ENCODE measurements at places on chromosomes 7 and 10. TPM values are rescaled to one million over a fixed set of nuclear protein-coding genes. Genes with fewer than 3 reads are reported as not detected.

The ZPBP gene
- not detected for total RNA-seq

The NPFFR1 gene
- total RNA-seq: 0.59 TPM

The PRPS1L1 gene
- total RNA-seq: not detected

The HNRNPH3 gene
- total RNA-seq: 58.8 TPM

The NKX2-3 gene
- not detected for total RNA-seq

The TFPI2 gene
- total RNA-seq: 0.89 TPM

The ANKRD30A gene
- total RNA-seq: 0.30 TPM

The AHCYL2 gene
- 19.4 TPM for total RNA-seq

The ENTPD1 gene
- 26.0 TPM for total RNA-seq

The LIPJ gene
- total RNA-seq: 0.49 TPM

The LIPA gene
- total RNA-seq: 43.5 TPM

The RAMP3 gene
- total RNA-seq: 3.5 TPM

The CALML5 gene
- 133 TPM for total RNA-seq

The TACC2 gene
- total RNA-seq: 40.2 TPM

The KCNMA1 gene
- 11.7 TPM for total RNA-seq

The TSPAN13 gene
- 19.7 TPM for total RNA-seq

All from skin of body (tissue), 3 donors.